ENCODE measurements at places on chromosomes 12 and 14. TPM values are rescaled to one million over a fixed set of nuclear protein-coding genes. Genes with fewer than 3 reads are reported as not detected.

PLEKHG7 gene
- not detected for total RNA-seq

KRT7 gene
- total RNA-seq, result 2.6 TPM

FGD6 gene
- 2.0 TPM for total RNA-seq

GRCh38 chr12:128918481-128919260 is 65.4 kb downstream of the GLT1D1 start:
- H3K36me3 ChIP-seq, result no peaks in the 10 kb centered on the region
- H3K4me3 ChIP-seq, result no peak overlapping the region
- no peak overlapping the region for H3K27ac ChIP-seq
- peaks cover 7% of the 10 kb centered on the region for H3K4me1 ChIP-seq
- peaks cover 6% of the 10 kb centered on the region for H3K27me3 ChIP-seq
- no peak for DNase-seq

GRCh38 chr14:75292886-75293285 is 14.3 kb downstream of the FOS start:
- H3K4me3 ChIP-seq, result no peak overlapping the region
- peaks cover 7% of the 10 kb centered on the region for H3K27me3 ChIP-seq
- peaks cover 11% of the 10 kb centered on the region for H3K4me1 ChIP-seq
- H3K27ac ChIP-seq, result peak overlapping the region; percentile 82
- no peak for DNase-seq
- H3K36me3 ChIP-seq, result no peaks in the 10 kb centered on the region

DNA sequence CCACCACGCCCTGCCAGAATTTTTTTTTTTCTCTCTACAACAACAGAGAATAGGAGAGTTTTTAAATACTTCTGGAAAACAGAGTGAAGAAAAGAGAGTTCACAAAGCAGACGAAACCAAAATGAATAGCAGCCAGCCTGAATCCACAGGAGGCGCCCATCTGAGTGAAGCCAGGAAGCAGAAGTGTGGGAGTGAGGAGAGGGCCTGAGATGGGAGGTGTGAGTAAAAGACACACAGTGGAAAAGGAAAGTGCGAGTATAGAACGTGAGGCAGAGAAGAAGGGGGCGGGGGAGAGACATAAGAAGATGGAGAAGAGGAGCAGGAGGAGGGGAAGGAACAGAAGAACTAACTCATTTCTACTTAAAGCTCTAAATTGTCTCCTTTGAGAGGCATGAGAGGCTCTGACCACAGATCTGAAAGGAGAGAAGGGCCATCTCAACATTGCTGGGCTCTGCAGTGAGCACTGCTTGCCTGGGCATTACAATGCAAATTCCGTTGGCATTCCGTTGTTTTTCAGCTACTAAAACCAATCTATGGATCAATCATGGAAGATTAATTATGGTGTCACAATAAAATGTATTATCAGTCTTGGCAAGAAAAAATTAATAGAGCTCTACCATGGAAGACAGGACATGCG is 140.1 kb upstream of the CPSF6 start:
- DNase-seq, result no peak
- H3K27ac ChIP-seq, result no peak overlapping the region
- no peak overlapping the region for H3K4me3 ChIP-seq
- H3K27me3 ChIP-seq, result peaks cover 13% of the 10 kb centered on the region

DNA sequence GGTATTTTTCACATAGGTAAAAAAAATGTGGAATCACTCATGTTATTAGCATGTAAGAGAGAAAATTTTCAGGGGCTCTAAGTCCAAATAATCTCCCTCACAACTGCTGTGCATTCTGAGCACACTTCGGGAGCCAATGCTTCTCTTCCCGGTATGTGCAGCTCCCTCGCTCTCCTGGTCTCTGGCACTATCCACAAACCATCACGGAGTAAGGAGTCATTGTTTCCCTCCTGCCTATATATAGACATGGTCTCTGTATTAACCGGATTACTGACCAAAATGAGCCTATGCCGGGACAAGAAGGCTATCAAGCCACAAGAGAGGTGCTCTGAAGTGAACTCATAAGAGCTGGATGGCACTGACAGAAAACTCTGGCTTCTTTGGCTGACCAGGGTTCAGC is 13.4 kb downstream of the HECTD4 start:
- no peaks in the 10 kb centered on the region for H3K27me3 ChIP-seq
- H3K4me1 ChIP-seq, result peaks cover 10% of the 10 kb centered on the region
- no peak overlapping the region for H3K27ac ChIP-seq
- H3K36me3 ChIP-seq, result no peaks in the 10 kb centered on the region
- no peak for DNase-seq

GRCh38 chr14:57122129-57122528 is 146.6 kb downstream of the EXOC5 start:
- no peak overlapping the region for H3K4me3 ChIP-seq
- H3K36me3 ChIP-seq, result no peaks in the 10 kb centered on the region
- no peaks in the 10 kb centered on the region for H3K27me3 ChIP-seq
- H3K27ac ChIP-seq, result no peak overlapping the region
- H3K4me1 ChIP-seq, result no peaks in the 10 kb centered on the region

GRCh38 chr14:93037351-93037750 is 78.4 kb downstream of the ITPK1 start:
- no peak for DNase-seq
- H3K4me1 ChIP-seq, result peaks cover 51% of the 10 kb centered on the region
- no peaks in the 10 kb centered on the region for H3K27me3 ChIP-seq

- H3K4me3 ChIP-seq, result no peak overlapping the region
- no peaks in the 10 kb centered on the region for H3K36me3 ChIP-seq
- no peaks in the 10 kb centered on the region for H3K27me3 ChIP-seq
These were observed 191.5 kb upstream of the C14orf180 start for GRCh38 chr14:104388011-104388521.

GRCh38 chr12:8907513-8907912 is 6.8 kb upstream of the PHC1 start:
- DNase-seq, result no peak
- peaks cover 12% of the 10 kb centered on the region for H3K27me3 ChIP-seq
- no peaks in the 10 kb centered on the region for H3K4me1 ChIP-seq

- H3K27ac ChIP-seq, result no peak overlapping the region
- H3K4me1 ChIP-seq, result no peaks in the 10 kb centered on the region
- H3K4me3 ChIP-seq, result no peak overlapping the region
- no peak for DNase-seq
These were observed 14.5 kb upstream of the PSMD9 start for GRCh38 chr12:121874071-121874470.

DNA sequence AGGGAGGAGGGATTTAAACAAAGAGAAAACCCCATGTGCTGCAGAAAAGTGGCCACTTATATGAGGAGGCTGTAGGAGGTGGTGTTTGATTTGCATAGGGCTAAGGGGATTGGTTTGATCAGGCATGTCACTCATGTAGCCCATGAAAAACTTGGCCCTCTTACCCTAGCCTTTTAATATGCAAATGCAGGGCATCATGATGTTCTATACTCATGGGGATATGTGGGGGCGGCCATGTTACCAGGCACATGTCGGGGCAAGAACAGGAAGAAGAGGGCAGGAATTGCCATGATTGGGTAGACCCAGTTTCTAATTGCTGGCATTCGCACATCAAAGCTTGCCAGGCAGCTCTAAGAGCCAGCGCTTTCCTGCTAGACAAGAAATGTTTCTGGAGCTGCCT is 28.8 kb downstream of the KLRK1 start:
- H3K27me3 ChIP-seq, result no peaks in the 10 kb centered on the region
- peak overlapping the region; percentile 39 for H3K27ac ChIP-seq
- H3K4me1 ChIP-seq, result peaks cover 29% of the 10 kb centered on the region
- H3K4me3 ChIP-seq, result no peak overlapping the region
- H3K36me3 ChIP-seq, result peaks cover 4% of the 10 kb centered on the region

- DNase-seq, result no peak
- H3K27ac ChIP-seq, result no peak overlapping the region
- H3K36me3 ChIP-seq, result no peaks in the 10 kb centered on the region
- no peaks in the 10 kb centered on the region for H3K4me1 ChIP-seq
- H3K27me3 ChIP-seq, result no peaks in the 10 kb centered on the region
These were observed 169.7 kb upstream of the G2E3 start for GRCh38 chr14:30389134-30389876.

DNA sequence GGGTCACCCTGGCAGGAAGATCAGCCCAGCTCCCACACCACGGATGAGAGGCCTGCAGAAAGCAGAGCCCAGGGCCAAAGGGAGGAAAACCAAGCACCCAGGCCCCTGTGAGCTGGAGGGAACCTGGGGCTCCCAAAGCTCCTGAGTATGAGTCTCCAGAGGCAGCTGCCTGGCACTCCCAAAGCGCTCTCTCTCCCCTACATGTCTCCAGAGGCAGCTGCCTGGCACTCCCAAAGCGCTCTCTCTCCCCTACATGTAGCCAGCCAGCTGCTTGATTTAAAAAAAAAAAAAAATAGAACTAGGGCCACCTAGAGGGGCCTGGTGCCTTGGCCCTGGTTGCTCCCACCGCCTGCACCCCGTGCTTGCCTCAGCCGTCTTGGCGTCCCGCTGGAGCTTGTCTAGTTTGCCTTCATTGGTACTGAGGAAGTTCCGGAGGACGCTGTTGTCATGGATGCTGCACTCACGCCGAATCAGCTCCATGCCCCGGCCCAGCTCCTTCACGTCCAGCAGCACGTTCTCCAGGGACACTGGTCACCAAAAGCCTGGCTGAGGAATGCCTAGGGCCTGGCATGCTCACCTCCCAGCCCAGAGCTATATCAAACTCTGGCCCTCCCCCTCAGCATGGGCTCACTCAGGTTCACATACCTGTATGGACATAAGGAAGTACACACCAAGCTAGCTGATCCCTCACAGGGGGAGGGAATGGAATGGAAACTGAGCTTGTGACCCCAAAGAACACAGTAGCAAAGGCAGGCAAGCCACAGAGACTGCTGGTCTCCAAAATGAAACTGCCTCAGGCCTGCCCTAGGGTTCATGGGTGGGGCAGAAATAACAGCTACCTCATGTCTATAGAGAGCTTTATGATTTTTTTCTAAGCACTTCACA is 24.7 kb downstream of the PRPF40B start:
- H3K36me3 ChIP-seq, result peaks cover 5% of the 10 kb centered on the region
- H3K4me3 ChIP-seq, result no peak overlapping the region
- no peaks in the 10 kb centered on the region for H3K27me3 ChIP-seq
- H3K4me1 ChIP-seq, result peaks cover 21% of the 10 kb centered on the region
- peak overlapping the region; percentile 60 for H3K27ac ChIP-seq

DNA sequence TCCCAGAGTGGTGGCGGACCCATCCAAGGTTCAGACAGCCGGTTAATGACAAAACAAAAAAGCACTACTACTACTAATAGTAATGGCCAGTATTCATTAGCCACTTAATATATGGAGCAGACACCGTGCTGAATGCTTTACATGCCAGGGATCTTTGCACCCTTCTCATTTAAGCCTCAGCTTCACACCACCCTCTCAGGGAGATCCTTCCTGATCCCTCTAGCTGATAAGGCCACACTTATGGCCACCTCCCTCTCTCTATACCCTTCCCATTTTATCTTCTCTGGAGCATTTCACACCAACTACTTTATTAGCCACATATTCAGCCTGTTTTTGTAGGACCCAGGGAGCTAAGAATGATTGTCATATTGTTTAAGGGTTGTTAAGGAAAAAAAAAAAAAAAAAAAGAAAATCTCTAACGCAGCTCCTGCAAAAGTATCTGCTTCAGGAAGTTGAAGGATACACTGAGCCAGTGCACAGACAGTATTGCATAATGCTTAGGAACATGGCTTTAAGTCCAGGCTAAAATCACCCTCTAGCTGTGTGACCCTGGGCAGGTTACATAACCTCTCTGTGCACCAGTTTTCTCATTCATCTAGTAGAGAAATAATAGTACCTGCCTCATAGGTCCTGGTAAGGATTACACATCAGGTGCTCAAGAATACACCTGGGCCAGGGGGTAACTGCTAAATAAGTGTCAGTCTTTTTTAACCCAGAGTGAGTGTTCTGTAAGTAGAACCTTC is 29.4 kb downstream of the NUAK1 start:
- H3K27ac ChIP-seq, result no peak overlapping the region
- H3K4me1 ChIP-seq, result peaks cover 23% of the 10 kb centered on the region
- H3K4me3 ChIP-seq, result no peak overlapping the region
- no peak for DNase-seq
- no peaks in the 10 kb centered on the region for H3K36me3 ChIP-seq

GRCh38 chr14:105064001-105064400 is 1.2 kb downstream of the GPR132 start:
- no peak for DNase-seq
- peaks cover 49% of the 10 kb centered on the region for H3K4me1 ChIP-seq
- H3K27ac ChIP-seq, result peak overlapping the region; percentile 98
- peak overlapping the region; percentile 99 for H3K4me3 ChIP-seq
